ENCODE measurements at places on chromosomes 2 and 18.

GRCh38 chr18:77137851-77138250 is 5.3 kb upstream of the MBP start:
- ATAC-seq = no peak

DNA sequence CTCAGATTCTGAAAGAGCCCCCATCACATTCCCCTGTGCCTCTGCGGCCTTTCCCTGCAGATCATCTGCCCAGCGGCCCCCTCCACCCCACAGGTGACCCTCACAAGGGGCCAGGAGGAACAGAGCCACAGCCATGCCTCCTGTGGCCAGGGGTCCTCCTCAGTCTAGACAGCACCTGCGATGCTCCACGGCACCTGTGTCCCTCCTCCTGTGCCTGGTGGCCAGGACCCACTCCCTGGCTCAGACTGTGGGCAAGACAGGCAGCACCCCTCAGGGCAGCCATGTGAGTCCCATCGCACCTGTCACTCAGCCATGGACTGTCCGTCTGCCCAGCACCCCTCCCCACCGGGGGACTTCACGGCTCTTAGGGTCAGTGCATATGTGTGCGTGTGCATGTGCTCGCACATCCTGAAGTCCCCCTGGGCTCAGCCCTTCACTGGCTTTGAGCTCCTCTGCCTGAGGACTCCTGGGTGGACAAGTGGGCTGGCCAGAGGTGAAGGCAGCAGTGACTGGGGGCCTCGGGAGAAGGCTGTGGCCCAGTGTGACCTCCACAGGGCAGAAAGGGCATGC is 237.7 kb downstream of the ATAD2B start:
- ATAC-seq = peak; percentile 13

DNA sequence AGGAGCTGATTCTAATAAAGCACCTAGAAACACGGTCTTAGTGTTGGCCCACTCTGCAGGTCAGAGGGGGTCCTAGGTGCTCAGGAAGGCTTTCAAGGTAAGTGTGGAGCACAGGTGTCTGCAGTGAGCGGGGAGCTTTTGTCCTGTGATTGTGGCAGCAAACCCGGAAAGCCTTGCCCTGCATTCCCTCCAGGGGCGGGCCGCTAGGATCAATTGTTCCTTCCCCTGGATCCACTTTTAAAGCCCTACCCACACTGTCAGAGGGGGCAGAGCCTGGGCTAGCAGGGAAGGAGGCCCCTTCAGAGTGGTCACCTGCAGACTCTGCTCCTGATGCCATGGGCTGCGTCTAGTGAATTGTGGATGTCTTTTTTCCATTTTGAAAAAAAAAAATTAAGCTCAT is 176.0 kb downstream of the CTIF start:
- ATAC-seq = no peak

GRCh38 chr2:175871331-175872004 is 130.6 kb downstream of the LNPK start:
- ATAC-seq = no peak

DNA sequence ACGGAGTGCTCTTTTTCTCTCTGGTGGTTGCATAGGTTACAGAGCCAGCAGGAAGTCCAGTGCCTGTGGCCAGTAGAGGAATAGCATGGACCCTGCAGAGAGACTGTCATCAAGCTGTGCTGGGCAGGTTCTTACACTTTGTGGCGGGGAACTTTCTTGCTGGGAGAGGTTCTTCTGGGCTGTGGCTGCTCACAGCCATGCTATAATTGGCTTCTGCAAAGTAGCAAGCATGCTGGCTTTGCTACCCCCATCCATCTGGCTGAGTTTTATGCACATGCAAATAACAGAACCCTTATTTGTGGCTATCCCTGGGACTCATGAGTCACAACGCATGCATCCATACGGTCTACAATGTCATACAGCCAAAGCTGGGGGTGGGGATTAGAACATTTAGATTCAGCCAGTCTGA is 68.9 kb downstream of the PLCL1 start:
- no peak for ATAC-seq

DNA sequence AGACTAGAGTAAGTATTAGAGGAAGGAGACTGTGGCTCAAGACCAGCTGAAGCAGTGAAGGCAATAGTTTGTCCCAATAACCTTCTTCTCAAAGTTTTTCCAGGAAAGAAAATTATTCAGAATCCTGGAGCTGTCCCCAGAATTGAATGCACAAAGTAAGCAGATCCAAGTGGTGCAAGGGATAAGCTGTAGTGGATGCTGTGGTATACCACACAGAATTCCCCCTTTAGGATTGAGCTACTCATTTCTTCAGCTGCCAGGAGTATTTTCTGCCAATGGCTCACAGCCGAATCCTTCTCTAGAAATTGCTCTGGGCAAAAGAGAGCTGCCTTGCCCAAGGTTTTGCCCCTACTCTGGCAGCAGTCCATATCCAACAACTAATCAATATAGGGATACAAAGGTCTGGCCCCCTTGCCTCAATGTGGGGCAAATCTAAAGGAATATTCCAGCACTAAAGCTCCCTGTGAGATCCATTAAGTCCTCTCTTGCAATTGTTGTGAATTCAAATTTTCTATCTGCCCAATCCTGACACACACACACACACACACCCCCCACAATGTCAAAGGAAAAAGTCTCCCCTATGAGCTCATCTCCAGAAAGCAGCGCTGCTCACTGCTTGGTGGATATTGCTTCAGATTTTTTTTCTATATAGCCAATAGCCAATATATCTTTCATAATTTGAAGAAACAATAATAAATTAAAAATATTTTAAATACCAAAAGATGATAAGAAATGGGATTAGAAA is 18.4 kb upstream of the TCF7L1 start:
- ATAC-seq = no peak

GRCh38 chr18:33616556-33616955 is 38.5 kb downstream of the ASXL3 start:
- no peak for ATAC-seq

GRCh38 chr2:91477731-91478672 is 2786.5 kb downstream of the RPIA start:
- no peak for ATAC-seq

GRCh38 chr18:13276530-13277520 is 58.3 kb downstream of the LDLRAD4 start:
- no peak for ATAC-seq

DNA sequence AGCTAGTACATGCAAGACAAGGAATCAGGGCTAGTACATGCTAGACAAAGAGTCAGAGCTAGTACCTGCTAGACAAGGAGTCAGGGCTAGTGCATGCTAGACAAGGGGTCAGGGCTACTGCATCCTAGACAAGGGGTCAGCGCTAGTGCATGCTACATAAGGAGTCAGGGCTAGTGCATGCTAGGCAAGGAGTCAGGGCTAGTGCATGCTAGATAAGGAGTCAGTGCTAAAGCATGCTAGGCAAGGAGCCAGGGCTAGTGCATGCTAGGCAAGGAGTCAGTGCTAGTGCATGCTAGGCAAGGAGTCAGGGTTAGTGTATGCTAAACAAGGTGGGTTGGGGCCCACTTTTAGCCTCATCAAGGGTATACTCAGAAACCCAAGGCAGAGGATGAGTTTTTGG is 90.1 kb upstream of the FAM136A start:
- ATAC-seq = peak; percentile 51

DNA sequence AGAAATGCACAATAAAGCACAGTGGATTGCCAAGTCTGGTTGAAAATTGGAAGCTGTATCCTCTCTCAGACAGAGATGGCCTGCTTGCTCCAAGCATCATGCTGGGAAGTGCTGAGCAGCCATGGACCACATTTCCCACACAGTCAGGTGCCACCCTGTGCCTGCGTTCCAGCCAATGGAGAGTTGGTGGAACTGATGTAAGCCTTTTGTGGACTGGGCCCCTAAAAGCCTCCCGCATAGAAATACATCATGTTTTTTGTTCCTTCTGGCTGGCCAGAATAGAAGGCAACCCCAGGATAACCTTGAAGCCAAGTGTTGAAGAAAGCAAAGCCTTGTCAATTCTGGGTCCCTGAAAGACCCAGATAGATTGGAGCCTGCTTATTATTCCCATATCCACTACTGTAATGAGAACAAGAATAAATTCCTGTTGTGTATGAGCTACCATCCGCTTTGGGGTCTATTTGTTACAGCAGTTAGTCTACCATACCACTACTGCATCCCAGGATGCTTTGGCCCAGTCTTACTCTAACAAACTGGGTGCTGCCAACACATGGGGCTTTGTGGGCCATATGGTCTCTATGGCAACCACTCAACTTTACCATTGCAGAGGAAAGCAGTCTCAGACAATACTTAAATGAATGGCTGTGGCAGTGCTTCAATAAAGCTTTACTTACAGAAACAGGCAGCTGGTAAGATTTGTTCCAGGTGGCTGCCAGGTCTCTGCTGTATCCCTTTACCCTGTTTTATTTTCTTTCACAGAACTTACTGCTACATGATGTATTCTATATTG is 65.4 kb downstream of the POLE4 start:
- ATAC-seq = no peak

DNA sequence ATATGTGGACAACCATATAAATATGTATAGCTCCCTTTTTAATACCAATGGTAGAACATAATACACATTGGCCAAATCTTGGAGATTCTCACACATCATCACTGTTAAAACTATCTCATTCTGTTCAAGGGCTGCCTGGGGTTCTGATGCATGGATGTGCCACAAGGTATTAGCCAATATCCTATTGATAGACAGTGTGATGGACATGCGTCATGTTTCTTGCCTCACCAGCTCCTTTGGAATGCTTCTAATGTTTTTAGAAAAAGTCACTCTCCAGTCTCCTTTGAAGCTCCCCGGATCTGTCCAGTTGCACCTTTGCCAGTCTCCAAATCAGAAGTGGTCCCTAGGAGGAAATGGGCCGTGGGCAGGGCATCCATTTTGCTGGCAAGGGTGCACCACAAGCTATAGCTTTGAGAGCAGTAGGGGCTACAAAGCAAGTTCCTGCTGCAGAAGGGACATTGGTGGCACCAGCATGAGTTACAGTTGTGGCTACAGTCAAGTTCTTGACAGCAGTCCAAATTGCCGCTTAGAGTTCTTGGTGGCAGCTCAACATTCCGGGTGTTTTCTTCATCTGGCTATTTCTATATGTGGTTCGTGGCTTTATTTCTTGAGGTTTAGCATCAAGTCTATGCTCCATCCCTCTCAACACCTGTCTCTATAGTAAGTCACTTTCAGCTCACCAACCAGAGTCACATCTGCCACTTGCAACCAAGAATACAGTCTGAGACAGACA is 25.1 kb upstream of the ATRAID start:
- ATAC-seq = no peak

DNA sequence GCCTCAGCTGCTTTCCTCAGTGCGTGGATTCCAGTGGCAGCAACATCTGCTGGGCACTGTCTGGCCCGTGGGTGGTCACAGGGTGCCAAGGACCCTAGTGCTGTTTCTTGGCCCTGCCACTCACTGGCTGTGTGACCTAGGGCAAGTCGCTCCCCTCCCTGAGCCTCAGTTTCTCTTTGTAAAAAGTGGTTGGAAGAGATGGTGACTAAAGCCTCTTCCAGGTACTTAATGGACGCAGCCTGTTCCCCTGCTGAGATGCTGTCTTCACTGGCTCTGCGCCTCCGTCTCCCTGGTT is 42.2 kb downstream of the ATOH8 start:
- no peak for ATAC-seq

DNA sequence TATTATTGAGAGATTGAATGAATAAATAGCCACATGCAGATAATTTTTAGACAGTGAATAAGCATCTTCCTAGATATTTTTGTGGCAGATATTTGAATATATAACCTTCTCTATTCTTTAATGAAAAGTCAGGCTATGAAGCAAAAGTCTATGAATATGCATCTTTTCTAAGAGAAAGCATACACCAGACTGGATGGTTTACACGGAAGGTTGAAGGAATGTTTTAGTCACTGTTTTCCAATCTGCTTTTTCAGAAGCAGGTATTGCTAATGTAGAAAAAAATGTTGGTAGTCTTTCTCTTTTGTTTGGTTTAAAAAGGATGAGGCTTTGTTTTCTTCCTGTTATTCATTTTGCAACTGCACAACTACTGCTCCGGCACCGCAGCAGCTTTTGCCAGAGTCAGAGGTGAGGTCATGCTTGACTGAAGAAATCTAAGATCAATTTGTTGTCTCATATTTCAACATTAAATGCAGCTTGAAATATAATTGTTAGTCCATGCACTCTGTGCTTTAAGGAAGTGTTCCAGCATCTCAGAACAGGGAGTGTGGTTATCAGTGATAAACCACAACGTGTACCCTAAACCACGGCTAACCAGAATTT is 1540.8 kb upstream of the PIK3C3 start:
- no peak for ATAC-seq

GRCh38 chr18:67771271-67771670 is 254.8 kb upstream of the DSEL start:
- no peak for ATAC-seq

DNA sequence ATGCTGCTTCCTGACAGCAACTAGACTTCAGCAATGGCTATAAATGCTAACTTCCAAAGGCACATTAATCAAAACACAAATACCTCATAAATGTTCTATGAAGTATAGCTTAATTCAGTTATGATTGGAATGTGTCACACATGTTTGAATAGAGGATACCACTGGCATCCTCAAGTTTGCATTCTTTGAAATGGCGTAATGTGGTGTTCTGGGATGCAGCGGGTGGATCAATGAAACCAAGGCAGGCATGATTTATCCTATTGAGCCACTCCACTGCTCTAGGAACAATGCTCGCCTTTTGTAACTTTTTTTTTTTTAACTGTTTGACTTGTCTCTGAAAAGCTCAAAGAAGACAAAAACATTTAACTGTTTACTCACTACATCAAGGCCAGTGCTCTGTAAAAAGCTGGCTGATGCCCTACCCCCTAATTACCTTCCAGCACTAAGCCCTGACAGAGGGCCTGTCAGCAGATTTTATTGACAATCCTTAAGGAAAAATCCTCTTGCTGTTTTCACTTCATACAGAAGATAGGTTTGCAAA is 278.8 kb upstream of the SESTD1 start:
- no peak for ATAC-seq

DNA sequence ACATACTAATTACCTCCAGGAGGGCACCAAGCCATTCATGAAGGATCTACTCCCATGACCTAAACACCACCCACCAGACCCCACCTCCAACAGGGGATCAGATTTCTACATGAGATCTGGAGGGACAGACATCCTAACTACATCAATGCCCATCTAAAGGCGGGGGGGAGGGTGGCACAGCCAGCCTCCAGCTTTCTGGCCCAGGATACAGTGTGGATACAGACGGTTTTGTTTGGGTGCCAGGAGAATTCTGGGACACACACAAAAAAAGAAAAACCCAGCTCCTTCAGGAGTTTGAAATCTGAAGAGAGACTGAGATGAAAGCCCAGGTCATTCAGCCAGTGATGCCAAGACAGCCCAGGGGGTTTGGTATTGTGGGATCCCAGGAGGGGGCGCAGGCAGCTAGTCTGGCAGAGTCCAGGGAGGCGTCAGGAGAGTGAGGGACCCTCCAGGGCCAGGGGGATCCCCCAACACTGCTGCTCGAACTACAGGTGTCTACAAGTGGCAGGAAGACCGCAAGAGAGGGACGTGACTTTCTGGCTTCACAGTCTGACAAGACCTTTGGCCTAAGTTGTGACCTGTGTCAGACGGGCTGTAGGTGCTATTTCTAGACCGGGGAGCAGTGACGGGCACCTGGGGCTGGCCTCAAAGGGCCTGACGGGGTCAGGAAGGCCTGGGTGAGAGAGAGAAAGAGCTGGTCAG is 62.1 kb downstream of the NDUFA10 start:
- ATAC-seq = no peak

Data from stimulated activated memory B cell treated with anti-CD40 and anti-IgM and Interleukin-4, amounts not matched to agents 10 μg/mL and 1 μg/mL and 100 μg/mL, for 72 hours (primary cell).